EH (cell line): ENCODE measurements at places on chromosomes 16 and 17.

DNA sequence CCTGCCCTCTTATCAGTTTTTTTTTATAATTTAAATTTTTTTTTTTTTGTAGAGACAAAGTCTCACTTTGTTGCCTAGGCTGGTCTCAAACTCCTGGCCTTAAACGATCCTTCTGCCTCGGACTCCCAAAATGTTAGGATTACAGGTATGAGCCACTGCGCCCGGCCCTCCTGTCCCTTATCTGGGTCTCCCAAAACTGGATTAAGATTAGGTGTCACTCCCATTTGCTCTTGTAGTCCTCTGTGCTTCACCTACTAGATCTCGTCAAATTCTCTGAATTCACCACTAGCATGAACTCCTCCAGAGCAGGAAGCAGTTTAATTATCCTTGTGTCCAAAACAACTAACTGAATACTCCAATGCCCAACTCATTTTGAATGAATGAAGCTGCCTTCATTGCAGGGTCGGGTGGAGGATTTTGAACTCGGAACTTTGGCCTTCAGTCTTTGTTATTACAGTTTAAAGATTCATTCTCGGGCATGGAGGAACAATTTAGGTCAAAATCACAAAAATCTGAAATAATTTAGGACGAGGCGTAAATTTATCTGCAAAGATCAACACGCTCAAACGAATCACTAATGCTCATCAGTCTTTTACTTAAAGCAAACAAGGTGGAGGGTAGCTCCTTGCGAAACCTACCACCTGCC, 802 bp upstream of the ATXN2L start:
- DNase-seq: no peak

- DNase-seq: no peak
These were observed 41.6 kb downstream of the B9D1 start for GRCh38 chr17:19320876-19321275.

GRCh38 chr17:2082003-2082781, 27.3 kb downstream of the HIC1 start:
- DNase-seq: peak; percentile 67

GRCh38 chr17:47959825-47960655, 2.4 kb upstream of the PRR15L start:
- DNase-seq: no peak

- DNase-seq: peak; percentile 84
These were observed 45.2 kb upstream of the STAC2 start for GRCh38 chr17:39270923-39271322.

DNA sequence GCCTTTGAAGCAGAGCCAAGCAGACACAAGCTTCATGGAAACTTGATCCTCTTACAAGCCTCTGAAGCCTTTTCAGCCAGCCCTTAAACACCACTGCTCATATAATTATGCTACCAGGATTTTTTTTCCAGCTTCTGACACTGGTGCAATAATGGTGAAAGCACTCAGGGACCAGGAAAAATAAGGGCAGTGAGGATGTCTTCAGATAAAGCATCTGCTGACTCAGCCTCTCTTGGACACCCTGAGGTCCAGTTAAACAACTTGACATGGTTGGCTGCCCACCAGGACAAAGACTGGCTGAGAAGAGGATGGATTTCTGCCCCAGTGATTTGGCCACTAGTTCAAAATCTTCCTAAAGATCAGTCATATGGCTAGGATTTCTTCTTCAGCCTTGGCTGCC, 124.2 kb upstream of the N4BP1 start:
- no peak for DNase-seq

DNA sequence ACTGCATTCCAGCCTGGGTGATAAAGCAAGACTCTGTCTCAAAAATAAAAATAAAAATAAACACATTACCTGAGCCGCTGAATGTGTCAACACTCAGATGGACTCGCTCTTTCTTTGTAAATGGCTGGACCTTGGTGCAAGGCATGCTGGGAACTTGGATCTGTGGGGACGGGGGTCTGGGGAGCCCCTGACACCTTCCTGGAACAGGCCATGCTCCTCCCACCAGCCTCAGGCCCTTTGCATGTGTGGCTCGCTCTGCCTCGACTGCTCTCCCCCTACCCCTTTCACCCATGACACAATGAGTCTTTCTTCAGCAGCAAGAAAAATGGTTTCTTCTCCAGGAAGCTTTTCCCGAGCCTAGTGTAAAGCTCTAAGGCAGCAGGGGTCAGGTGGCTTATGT, 94.0 kb upstream of the CDH5 start:
- DNase-seq: no peak

DNA sequence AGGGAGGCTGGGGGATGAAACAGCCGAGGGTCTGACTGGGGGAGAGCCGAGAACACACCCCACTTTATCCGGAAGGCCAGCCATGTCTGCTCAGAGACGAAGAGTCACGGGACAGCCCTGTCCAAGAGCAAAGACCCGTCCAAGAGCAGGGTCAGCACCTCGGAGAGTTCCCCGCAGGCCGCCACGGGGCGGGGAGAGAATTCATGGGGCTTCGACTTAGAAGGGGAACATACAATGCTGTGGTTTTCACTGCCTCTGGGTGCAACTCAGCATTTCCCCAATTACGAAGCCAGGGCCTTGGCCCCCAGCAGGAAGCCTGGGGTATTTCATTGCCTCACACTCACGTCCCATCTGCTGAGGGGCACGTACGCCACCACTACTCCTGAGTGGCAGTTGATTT, 59.3 kb downstream of the JPH3 start:
- DNase-seq: peak; percentile 56

DNA sequence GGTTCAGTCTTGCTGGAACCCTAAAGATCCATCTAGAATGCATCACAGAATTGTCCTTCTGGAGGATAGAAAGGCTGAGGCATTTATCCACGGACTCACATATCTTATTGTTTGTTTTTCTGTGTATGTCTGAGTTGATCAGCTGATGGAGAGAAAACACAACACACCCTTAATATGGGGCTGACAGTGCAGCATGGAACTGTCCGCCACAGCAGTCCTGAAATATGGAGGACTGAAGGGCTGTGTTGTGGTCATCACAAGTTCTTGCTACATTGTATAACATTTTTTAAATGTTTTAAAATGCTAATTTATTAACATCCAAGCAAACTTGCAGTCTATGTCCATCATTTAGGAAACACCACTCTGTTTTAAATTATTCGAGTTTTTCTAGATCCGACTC, 448.9 kb upstream of the ERCC4 start:
- DNase-seq: no peak

DNA sequence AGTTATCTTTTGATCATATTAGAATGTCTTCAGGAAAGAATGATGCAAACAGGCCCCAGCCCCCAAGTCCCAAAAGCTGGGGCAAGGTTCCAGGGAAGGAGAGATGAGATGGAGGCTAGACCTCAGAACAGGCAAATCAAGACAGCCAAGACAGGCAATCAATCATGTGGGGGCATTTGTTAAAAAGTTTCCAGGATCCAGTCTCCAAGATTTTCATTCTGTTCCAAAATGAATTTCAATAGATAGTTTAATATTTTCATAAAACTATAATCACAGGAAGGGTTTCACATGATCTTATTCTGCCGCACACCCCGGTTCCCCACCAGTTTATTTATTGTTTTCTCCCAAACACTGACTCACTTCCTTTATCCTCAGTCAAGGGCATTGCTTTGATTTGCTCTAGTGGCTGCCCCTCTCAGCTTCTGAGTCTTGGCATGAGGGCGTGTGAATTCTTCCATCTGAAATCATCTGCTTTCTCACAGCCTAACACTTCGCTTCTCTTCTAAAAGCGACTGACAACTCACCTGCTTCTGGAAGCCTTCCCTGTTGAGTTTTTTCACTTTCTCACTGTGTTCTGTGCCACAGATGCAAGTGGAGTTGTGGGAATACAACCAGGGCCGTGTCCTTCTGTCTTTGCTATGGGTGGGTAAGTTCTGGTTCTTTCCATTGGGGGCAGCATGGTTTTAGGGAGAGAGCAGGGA, 12.2 kb upstream of the TERF2 start:
- peak; percentile 82 for DNase-seq

- no peak for DNase-seq
These were observed 585 bp downstream of the WRAP53 start for GRCh38 chr17:7688808-7689316.

DNA sequence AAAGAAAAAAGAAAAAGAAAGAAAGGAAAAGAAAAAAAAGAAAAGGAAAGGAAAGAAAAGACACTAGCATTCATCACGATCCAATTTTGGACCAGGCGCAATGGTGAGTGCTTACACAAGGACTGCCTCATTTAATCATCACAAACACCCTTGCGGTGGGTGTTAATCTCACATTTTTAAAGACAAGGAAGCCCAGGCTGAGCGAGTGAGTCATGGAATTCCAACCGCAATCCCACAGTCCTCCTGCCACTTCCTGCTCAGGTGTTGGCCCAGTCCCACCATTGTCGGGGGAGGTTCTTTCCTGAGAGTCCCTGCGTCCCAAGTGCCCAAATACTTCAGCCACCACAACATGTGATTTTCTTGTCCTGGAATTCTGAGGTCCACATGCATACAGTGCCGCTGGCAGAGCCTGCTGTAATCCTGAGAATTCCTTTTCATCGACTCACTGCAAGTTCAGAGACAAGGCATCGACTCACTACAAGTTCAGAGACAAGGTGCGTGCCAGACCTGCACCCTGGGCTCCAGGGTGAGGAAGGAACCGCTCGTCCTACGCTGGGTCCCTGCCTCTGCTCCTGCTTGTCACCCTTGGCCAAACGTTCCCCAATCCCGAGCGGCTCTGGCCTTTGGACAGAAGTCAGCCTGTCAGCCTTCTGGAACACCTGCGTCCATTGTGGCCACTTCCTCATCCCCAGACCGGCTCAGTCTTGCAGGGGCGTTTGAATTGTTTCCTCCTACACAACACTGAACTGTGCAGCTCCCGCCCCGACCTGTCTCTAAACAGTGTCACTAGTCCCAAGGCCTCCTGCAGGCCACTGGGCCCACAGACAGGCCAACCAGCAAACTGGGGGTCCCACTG, 5.8 kb downstream of the ZG16B start:
- DNase-seq: peak; percentile 98

GRCh38 chr17:28370744-28371103, 617 bp upstream of the VTN start:
- no peak for DNase-seq

- peak; percentile 57 for DNase-seq
These were observed 35.4 kb downstream of the SPAG9 start for GRCh38 chr17:51085150-51085805.

- no peak for DNase-seq
These were observed 92.1 kb upstream of the GSE1 start for GRCh38 chr16:85520853-85521521.

- DNase-seq: peak; percentile 38
These were observed at the start of gene CEP295NL for GRCh38 chr17:78903101-78903779. TSS of gene CEP295NL (minus strand) at chr17:78903201. CDS start at chr17:78901828, 1,373 bp downstream.

DNA sequence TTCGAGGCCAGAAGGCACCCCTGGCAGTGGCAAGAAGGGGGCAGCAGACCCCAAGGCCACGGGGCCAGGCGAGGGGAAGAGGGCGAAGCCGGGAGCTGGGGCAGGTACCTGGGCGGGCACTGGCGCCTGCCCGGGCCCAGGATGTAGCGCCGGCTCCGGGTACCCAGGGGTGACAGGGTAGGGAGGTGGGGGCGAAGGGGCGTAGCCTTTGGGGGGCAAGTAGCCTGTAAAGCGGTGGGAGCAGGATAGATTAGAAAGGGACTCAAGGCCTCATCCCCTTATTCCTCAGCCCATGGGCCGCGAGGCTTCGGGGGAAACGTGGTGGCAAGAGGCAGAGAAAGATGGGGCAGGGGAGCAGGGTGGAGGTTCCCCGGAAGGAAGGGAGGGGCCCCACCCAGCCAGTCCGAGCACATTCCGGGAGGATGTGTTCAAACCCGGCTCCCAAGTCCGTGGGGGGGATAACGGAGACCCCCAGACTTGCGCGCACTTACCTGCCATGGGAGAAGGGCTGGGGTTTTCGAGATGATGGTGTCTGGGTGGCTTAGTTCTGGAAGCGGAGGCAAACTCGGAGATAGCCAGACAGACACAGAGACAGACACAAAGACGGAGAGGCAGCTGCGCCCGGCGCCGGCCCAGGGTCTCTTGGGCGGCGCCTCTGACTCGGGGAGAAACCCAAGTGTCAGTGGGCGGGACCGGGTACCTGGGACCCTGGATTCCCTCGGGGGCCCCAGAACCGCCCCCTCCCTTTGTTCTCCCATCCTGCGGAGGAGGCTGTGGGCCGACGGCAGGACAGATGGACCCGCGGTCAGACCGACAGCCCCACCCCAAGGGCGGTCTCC, 493 bp downstream of the PLSCR3 start:
- peak; percentile 37 for DNase-seq

- DNase-seq: peak; percentile 2
These were observed 182.3 kb downstream of the PHKB start for GRCh38 chr16:47643323-47644000.

DNA sequence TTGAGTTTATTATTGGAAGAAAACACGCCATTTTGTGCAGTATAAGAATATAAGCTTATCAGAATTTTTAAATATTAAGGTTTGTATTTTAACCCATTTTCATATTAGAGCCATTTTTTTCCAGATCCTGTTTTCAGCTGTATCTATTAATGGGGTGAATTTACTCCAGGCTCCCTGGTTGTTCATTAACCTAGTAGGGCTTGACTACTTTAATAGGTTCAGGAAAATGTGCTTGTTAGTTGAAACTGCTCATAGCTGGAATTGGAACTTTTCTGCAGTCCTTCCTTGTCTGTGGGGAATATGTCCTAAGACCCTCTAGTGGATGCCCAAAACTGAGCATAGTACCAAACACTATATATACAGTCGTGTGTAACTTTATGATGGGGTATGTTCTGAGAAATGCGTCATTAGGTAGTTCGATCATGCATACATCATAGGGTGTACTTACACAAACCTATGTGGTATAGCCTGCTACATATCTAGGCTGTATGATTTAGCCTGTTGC, 28.0 kb downstream of the NFAT5 start:
- DNase-seq: no peak

DNA sequence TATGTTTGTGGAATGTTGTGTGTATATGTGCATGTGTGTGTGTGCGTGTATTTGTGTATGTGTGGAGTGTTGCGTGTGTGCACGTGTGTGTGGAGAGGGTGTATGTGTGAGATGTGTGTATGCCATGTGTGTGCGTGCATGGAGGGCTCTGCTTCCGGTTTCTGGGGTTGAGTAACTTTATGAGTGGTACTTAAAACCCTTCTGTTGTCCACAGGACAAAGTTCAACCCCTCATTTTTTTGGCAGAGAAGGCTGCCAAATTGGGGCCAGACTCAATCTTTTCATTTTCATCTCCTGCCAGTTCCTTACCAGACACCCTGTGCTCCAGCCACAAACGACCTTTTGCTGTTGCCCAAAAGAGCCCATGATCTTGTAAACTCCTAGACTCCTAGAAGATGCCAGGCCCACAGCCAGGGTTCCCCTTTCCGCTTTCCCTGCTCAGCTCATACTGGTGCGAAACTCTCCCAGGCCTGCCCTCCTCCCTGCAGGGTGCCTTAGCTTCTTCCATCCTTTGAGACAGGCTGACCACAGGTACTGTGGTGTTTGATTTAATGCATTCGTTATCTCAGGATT, 100.2 kb downstream of the CMIP start:
- DNase-seq: peak; percentile 54

DNA sequence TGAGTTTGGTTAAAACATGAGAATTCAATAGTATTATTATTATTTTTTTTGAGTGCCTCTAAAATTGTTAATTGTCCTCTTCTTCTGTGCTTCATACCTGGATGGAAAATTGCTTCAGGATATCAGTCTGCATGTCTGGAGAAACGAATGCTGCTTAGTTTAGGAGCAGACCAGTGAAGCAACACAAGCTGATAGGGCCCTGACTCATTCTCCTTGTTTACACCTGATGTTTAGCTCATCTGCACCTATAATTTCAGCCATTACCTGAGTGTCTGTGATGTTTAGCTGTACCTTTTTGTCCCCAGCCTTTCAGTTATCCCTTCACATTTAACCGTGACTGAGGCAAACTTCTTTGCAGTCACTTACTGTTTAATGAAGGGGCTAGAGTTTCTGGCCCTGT, 14.8 kb downstream of the SNTB2 start:
- no peak for DNase-seq

- no peak for DNase-seq
These were observed 46.7 kb upstream of the RCVRN start for GRCh38 chr17:9951803-9952202.
